HepG2 (cell line): ENCODE measurements at places on chromosomes 5 and 9. TPM values are rescaled to one million over a fixed set of nuclear protein-coding genes. Genes with fewer than 3 reads are reported as not detected.

The NR2F1 gene
- 14.0 and 17.1 TPM in 2 replicates for total RNA-seq

DNA sequence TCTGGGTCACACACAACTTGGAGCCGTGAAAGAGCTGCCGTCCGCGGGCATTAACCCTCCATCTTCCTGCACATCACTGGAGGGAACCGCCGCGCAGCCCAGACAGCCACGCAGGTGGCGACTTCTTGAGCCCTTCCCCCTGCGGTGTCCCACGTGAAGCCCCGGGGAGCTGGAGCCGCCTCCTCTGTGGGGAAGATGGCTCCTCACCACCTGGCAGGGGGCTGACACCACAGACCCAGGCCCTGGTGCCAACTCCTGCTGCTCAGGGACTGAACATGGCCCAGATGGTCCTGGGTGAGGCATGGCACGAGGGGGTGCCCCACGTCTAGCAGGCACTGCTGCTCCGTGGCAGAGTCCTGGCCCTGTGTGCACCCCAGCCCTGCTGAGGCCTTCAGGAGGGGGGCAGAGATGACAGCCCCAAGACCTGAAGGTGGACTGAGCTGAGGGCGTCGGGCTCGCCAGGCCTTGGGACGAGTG, 38.9 kb downstream of the NDUFS6 start:
- H3K27ac ChIP-seq = no peak overlapping the region
- no peak for DNase-seq
- H3K27me3 ChIP-seq = peaks cover 5% of the 10 kb centered on the region
- no peaks in the 10 kb centered on the region for H3K36me3 ChIP-seq
- H3K4me1 ChIP-seq = peaks cover 19% of the 10 kb centered on the region

GRCh38 chr5:172591636-172592035, 49.4 kb upstream of the NEURL1B start:
- no peak for DNase-seq
- no peak overlapping the region for H3K4me3 ChIP-seq
- H3K27ac ChIP-seq = no peak overlapping the region
- H3K36me3 ChIP-seq = no peaks in the 10 kb centered on the region
- peaks cover 5% of the 10 kb centered on the region; the same call in 1 of the 2 replicates for H3K27me3 ChIP-seq

GRCh38 chr9:107633406-107633805, 143.8 kb upstream of the KLF4 start:
- no peak overlapping the region for H3K4me3 ChIP-seq
- H3K27ac ChIP-seq = no peak overlapping the region
- no peak for DNase-seq
- H3K4me1 ChIP-seq = no peaks in the 10 kb centered on the region

GRCh38 chr9:115650768-115651167, 502.8 kb upstream of the PAPPA start:
- no peak overlapping the region for H3K27ac ChIP-seq
- H3K4me3 ChIP-seq = no peak overlapping the region
- no peaks in the 10 kb centered on the region for H3K36me3 ChIP-seq
- H3K27me3 ChIP-seq = no peaks in the 10 kb centered on the region
- no peaks in the 10 kb centered on the region for H3K4me1 ChIP-seq

DNA sequence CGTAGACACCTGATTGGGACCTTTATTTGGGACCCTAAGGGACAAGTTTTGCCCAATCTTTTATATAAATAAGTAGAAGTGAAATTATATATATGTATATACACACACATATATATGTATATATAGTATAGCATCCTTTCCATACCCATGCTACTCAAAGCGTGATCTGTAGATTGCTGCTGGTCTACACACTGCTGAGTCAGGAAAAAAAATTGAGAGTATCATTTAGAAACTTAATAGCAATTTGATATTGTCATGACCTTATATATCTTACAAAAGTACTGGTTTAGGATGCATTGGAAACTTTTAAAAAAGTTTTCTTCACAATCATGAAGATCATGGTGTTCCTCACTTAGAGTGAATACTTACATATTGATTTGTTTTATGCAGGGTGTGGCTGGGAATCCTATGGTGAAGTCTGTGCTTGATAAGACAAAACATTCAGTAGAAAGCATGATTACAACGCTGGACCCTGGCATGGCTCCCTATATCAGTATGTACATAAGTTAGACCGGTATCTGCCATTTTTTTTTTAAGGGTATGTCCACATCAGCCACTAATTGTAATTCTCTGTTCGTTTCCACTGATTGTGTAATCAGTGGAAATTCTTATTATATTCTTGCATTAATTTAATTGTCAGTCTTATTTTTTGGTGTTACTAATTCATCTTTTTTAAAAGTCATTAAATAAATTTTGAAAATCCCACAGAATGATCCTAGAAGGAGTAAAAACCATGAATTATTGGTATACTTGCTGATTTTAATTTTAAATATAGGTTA, 12.7 kb downstream of the PRRC1 start:
- no peak for DNase-seq
- no peaks in the 10 kb centered on the region for H3K4me1 ChIP-seq
- H3K36me3 ChIP-seq = peaks cover 9% of the 10 kb centered on the region
- H3K4me3 ChIP-seq = no peak overlapping the region

DNA sequence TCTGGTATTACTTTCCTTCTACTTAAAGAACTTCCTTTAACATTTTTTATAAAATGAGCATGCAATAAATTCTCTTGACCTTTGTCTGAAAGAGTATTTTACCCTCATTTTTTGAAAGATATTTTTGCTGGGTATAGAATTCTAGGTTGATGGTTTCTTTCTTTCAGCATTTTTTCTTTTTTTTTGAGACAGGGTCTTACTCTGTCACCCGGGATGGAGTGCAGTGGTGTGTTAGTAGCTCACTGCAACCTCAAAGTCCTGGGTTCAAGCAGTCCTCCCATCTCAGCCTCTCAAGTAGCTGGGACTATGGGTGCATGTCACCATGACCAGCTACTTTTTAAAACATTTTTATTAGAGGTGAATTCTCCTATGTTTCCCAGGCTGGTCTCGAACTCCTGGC, 10.7 kb upstream of the TSC1 start:
- no peaks in the 10 kb centered on the region for H3K36me3 ChIP-seq
- no peak for DNase-seq
- H3K27me3 ChIP-seq = peaks cover under 1% of the 10 kb centered on the region; the same call in 1 of the 2 replicates
- H3K4me3 ChIP-seq = no peak overlapping the region

GRCh38 chr5:164353155-164353554, 847.7 kb downstream of the MAT2B start:
- no peak overlapping the region for H3K4me3 ChIP-seq
- H3K36me3 ChIP-seq = no peaks in the 10 kb centered on the region
- no peak for DNase-seq
- H3K27ac ChIP-seq = no peak overlapping the region
- no peaks in the 10 kb centered on the region; the same call in 1 of the 2 replicates for H3K27me3 ChIP-seq

The PDE6A gene
- not detected in 2 replicates for total RNA-seq

DNA sequence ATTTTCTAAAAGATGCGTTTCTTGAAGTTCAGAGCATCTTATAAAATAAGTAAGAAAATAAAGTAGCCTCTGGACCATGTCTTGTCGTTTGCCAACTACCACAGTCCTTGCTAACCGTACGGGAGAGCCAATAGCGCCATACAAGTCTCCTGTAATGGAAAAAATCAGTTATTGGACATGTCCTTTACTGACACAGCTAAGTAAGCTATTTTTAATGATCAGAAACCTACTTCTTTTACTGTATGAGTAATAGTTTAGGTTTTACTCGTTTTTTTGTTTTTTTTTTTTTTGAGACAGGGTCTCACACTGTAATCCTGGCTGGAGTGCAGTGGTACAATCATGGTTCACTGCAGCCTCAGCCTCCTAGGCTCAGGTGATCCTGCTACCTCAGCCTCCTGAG, 37.7 kb upstream of the RAPGEF6 start:
- no peaks in the 10 kb centered on the region for H3K27me3 ChIP-seq
- H3K36me3 ChIP-seq = peaks cover 21% of the 10 kb centered on the region
- DNase-seq = no peak
- no peak overlapping the region for H3K4me3 ChIP-seq

- H3K27ac ChIP-seq = no peak overlapping the region
- no peak for DNase-seq
- H3K4me1 ChIP-seq = no peaks in the 10 kb centered on the region
- H3K4me3 ChIP-seq = no peak overlapping the region
Measured at GRCh38 chr5:180130291-180130869, 58.8 kb upstream of the RNF130 start.

DNA sequence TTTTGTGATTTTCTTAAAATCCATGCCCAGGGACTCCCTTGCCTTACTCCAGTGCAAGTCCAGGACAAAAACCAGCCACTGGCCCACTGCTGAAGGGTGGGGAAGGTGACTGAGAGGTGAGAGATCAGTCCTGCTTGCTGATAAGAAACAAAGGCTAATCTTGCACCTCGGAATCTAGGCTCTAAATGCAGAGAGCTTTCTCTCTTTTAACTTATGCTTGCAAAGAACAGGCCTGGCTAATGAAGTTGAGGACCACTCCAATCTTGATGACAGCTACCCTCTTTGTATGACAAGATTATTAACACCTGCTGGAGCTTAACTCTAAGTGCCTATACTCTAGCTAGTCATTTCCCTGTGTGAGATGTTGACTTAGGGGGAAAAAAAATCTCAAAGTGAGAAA, 8.8 kb downstream of the TLE1 start:
- DNase-seq = no peak
- H3K4me1 ChIP-seq = peaks cover 67% of the 10 kb centered on the region
- no peak overlapping the region for H3K4me3 ChIP-seq
- H3K36me3 ChIP-seq = peaks cover 6% of the 10 kb centered on the region
- no peaks in the 10 kb centered on the region for H3K27me3 ChIP-seq

GRCh38 chr9:133967024-133967741, 24.9 kb downstream of the VAV2 start:
- H3K4me1 ChIP-seq = peaks cover 34% of the 10 kb centered on the region
- no peaks in the 10 kb centered on the region for H3K27me3 ChIP-seq
- H3K36me3 ChIP-seq = no peaks in the 10 kb centered on the region; the same call in 2 of the 3 replicates
- DNase-seq = no peak
